ENCODE measurements at places on chromosomes 3 and 15.

DNA sequence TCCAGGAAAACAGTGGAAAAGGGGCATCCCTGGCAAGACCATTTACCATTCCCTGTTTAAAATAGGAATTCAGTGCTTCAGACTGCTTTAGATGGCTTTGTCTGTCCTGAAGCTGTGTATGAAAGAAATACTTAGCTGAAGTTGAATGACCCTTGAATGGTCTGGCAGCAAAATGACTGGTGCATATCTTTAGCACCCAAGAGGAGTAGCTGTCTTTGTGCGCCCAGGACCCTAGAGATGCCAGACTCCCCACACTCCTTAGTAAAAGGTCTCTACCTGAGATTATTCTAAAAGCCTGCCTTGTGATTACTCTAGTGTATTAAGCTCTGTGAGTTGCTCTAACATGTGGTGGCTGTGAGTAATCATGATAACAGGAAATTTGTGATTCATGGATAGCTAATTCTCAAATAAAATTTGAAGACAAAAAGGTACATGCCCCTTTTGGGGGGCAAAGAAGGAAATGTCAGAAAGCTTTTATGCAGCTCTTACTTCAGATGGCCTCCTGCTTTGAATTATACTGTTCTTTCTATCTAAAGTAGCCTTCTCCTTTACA, 3.2 kb downstream of the MAPKBP1 start:
- no peak for DNase-seq

- no peak for DNase-seq
These were observed 149.5 kb downstream of the DNAJB8 start for GRCh38 chr3:128317101-128317697.

DNA sequence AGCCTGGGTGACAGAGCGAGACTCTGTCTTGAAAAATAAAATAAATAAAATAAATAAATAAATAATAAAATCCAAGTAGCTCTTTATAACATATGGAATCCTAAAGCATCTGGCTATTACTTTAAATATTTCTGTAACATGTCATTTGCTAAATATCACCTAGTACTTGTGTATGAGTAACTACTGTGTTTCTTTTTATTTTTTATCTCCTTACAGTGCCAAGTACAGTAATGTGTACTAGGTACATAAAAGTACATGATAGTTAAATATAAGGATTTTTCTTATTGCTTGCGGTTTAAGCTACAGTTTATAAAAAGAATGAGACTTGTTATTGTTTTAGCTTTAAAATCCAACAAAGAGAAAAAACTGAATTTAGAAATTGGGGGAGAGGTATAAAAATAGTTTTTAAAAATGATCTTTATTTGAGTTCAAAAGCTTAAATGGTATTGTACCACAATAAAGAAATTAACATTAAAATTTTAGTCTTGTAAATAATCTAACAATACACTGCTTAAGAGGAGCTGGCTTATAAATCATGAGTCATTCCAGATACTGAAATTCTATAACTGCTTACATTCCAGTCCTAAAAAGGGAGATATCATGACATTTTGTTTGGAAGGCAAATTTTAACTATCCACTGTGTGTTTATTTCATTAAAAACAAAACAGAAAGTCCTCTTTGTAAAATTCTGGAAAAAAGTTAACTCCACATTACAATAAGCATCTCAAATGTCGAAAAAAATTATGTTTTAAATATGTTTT, 73.1 kb downstream of the FGF7 start:
- DNase-seq: no peak

GRCh38 chr3:152317956-152318355, 49.2 kb downstream of the MBNL1 start:
- DNase-seq: no peak

DNA sequence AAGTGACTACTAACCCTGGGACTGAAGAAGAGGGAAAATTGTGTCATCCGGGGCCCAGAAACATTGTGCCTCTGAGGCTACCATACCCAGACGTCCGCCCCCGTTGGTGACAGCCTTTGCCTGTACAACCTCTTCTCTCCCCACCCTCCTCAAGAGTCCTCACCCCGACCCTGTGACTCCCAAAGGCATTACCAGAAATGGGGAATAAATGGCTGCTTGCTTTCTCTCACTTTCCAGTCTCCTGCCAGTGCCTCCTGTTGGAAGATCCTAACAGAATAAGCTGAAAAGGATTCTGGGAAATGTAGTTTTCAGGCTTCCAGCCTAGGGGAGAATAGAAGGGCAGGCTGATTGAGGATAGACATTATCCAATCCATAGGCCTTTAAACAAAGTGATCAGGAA, 30.8 kb upstream of the SLC25A36 start:
- no peak for DNase-seq

DNA sequence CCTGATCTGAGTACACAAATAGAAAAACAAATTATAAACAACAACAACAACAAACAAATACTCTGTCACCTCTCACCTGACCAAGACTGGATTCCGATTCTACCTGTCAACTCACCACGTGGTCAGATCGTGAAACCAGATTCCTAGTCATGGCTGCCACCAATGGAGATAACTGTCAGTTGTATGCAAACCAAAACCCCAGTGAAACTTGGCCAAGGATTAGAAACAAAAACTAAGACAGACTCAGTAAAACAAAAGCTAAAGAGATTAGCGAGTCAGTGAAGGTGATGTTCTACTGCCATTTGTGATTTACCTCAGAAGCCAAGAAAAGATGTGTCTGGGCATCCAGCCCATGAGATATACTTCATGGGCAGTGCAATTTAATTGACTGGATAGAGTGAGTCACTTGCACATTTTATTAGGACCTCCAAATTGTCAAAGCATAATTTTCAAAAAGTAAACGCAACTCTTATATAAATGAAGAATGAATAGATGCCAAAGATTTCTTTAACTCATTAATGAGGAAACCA, 31.1 kb downstream of the PHLDB2 start:
- DNase-seq: no peak

- no peak for DNase-seq
These were observed 5.6 kb downstream of the ZBTB38 start for GRCh38 chr3:141373768-141374526.

DNA sequence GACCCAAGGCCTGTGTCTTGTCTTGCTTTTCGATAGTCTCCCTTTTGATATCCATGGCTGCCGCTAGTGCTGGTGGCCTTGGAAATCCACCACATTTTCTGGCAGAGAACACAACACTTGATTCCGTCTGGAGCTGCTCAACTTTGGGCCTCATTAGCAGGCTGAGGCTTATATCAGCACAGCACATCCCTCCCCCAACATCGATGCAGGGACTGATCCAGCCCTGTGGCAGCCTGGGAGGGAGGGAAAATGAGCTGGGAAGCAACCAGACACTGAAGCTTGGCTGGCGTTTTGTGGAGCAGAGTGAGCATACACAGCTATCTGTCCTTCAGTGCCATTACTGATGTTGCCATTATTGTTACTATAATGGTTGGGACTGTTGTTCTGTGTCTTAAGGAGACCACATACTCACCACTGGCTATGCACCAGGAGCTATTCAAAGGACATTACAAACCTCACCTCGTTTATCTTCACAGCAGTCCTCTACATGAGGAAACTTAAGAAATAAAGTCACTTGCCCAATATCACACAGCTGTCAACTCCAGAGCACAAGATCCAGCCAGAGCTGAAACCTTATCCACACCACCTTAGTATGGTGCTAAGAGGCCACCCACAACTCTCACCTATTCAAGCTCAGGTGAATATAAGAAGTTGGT, 102.9 kb downstream of the SUCLG2 start:
- no peak for DNase-seq

DNA sequence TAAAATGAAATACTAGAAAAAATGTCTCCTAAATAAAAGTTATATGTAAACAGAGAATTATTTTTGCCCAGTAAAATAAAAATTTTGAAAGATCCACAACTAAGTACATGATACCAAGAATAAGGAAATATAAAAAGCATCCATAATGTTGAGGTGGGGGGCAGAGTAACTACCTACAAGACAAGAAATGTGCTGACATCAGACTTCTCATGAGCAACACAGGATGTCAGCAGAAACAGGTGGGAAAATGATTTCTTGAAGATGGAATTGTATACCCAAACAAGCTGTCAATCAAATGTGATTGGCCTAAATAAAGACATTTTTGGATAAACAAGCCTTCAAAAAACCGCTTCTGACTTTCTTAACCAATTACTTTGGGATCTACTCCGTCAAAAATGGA, 143.9 kb upstream of the LIPC start:
- no peak for DNase-seq

DNA sequence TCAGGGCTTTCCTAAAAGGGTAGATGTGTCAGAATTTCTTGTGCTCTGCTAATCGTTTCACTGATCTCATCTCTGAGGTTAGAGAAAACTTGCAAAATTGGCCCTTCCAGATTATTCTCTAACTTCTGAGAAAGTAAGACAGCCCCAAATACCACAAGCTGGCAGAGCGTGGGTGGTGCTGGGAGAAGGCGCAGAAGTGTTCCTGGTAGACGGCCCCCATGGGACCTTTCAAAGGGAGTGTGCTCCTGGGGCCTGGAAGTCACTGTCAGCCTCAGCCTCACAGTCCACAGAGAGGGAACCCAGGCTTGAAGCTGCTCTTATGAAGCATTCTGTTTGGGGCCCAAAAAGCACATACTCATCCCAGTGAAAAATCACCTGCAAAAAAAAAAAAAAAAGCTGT, 86.5 kb upstream of the PFN2 start:
- DNase-seq: no peak
